ENCODE measurements at places on chromosomes 2 and 18. TPM values are rescaled to one million over a fixed set of nuclear protein-coding genes. Genes with fewer than 3 reads are reported as not detected.
A peak's percentile ranks its signal among the peaks of the same experiment; 100 is the strongest.

Gene GALNT5
- total RNA-seq = 0.26 TPM

Gene SULT6B1
- not detected for total RNA-seq

Gene VAMP5
- 20.0 TPM for total RNA-seq

Gene FOSL2
- total RNA-seq = 298 TPM

Gene UPP2
- total RNA-seq = not detected

Gene TMEFF2
- total RNA-seq = not detected

Gene FOXI3
- not detected for total RNA-seq

DNA sequence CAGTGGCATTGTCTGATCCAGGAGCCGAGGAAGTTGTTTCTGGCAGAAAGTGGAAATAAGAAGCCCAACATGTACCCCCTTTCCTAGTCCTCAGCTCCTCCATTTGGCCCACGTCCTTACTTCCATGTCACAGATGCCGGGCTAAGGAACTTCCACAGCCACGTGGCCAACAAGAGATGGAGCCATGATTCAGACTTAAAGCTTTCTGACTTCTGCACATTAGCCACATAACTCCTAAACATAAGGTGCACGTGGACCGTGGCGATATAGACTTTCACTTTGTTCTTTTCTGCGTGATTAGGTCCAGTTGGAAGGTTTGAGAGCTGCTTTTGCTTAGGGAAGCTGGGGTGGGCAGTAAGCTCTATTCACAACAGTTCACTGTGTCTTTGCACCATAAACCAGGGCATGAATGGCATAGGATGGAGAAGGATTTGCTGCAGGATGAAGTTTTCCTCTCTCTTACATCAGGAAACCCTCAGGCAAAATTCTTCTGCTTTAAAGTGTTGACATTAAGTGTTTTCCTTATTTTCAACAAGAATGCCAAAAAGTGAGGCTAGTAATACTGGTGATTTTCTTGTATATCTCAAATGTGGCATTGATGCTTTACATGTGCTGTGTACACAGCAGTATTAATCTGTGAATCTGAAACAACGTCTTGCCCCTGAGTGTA lies 61.2 kb upstream of the RBM44 start:
- DNase-seq = no peak

DNA sequence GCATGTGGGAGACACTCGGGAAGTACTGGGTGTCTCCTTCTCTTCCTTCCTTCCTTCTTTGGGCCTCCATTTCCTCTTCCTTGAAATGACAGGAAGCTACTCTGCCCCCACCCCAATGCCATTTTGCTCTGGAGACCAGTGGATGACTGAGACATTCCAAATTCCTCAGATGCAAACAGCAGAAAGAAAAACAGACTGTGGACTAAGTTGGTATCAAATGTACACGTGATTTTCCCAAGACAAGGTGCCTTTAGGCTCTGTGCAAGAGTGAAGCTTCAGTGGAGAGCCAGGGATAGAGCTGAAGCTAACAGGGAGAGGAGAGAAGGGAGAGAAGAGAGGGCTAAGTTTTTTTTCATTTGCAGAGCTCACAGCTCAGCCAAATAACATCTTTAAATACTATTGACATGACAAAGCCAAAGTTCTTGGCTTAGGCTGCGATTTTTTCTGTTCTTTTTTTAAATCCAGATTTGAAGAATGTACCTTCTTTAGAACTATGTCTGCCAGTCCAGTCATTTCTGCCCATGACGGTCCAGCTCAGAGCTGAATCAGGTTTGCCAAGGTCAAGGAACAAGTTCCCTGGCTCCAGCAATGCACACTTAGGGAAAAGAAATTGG lies 84.5 kb upstream of the LCLAT1 start:
- no peak for DNase-seq

GRCh38 chr18:79872527-79873444 lies 75.0 kb downstream of the KCNG2 start:
- DNase-seq = peak; percentile 56
